ENCODE measurements at places on chromosomes 7 and 10.

DNA sequence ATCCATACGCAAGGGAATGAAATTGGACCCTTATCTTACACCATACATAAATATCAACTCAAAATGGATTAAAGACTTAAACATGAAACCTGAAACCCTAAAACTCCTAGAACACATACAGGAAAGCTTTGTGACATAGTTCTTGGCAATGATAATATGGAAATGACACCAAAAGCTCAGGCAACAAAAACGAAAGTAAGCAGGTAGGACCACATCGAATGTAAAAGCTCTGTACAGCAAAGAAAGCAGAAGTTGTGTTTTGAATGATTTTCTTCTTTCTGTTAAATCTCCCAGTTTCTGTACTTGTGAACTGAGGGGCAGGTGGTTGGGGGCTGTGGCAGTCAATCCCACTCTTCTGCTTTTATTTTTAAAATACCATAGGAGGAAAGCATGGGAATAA, 368.4 kb upstream of the PODXL start:
- no peak for DNase-seq

DNA sequence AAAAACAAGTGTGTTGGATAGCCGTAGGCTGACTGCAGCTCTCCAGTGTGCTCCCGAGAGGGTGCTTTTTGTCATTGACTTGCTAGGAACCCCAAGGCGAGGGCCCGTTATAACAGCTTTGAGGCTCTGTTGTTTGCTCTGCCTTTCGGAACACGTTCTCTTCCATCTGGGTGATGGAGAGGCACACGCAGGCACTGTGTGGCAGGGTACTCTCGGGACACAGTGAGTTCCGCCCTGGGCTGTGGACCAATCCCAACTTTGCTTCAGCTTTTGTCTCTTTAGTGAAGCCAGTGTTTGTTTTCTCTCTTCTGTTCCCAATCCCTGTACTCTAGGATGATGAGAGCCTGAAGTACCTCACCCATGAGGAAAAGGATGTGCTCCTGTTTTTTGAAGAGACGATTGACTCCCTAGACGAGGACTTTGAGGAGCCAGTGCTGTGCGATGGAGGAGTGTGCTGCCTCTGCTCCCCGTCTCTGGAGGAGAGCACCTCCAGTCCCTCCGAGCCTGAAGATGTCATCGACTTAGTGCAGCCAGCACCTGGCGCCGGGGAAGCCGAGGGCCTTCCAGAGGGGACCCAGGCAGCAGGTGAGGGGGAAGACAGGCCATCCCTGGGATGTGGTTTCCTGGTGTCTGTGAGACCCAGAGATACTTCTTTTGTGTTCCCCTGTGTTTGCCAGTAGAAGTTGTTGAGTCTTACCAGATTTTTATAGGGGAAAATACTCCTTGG, 43.2 kb downstream of the PROSER2 start:
- DNase-seq = no peak

- no peak for DNase-seq
These were observed 46.2 kb downstream of the MINDY4 start for GRCh38 chr7:30817371-30817767.

GRCh38 chr7:32070406-32071360, at the start of gene PDE1C:
Gene PDE1C (minus strand): TSS chr7:32070407.
- DNase-seq = no peak

GRCh38 chr10:117509573-117509972, 33.0 kb upstream of the EMX2 start:
- no peak for DNase-seq

DNA sequence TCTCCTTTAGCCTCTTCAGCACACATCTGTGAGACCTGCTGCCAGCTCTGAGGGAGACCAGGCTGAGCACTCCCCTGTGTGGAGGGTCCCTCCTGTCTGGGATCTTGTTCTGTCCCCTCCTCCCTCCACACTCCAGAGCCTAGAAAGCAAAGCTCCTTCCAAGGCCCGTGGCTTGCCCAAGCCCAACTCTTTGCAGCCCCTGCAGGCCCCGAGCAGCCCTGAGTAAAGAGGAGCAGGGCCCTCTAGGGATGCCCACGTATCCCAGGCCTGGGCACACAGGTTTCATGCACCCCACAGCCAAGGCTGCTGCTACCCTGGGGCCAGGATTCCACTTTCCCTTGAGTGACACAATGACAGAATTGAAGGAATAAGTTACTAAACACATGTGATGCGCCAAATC, 24.0 kb downstream of the COBL start:
- no peak for DNase-seq

GRCh38 chr10:74640134-74640921, 186.1 kb upstream of the KAT6B start:
- no peak for DNase-seq

DNA sequence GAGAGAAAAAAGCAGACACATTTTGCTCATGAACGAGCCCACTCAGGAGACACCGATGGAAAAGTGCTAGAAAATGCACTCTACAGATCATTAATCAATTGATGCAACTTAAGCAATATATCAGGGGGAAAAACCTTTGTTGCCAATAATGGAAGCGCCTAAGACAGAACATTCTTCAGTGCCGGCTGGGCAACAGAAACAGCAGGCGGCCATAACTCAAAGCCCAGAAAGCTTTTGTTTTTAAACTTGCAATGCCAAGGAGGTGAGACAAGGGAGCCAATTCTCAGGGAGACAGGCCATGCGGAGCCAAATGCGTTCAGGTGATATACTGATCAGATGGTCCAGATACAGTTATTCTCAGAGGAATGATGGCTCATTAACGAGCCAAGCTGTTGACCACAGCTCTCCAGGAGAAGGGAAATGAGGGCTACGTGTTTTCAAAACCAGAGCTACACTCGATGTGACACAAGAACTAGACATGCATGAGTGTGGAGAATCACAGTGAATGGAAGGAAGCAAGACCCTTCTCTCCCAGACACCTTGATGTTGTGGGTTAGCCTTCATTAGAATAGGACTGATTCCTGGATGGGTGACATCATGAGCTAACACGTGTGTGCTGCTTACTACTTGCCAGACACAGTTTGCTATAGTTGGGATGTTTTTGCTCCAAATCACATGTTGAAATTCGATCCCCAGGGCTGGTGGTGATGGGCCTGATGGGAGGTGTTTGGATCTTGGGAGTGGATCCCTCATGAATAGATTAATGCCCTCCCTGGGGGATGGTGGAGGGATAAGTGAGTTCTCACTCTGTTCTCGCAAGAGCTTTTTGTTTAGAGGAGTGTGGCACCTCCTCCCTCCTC, 79.1 kb upstream of the KCNMA1 start:
- no peak for DNase-seq

DNA sequence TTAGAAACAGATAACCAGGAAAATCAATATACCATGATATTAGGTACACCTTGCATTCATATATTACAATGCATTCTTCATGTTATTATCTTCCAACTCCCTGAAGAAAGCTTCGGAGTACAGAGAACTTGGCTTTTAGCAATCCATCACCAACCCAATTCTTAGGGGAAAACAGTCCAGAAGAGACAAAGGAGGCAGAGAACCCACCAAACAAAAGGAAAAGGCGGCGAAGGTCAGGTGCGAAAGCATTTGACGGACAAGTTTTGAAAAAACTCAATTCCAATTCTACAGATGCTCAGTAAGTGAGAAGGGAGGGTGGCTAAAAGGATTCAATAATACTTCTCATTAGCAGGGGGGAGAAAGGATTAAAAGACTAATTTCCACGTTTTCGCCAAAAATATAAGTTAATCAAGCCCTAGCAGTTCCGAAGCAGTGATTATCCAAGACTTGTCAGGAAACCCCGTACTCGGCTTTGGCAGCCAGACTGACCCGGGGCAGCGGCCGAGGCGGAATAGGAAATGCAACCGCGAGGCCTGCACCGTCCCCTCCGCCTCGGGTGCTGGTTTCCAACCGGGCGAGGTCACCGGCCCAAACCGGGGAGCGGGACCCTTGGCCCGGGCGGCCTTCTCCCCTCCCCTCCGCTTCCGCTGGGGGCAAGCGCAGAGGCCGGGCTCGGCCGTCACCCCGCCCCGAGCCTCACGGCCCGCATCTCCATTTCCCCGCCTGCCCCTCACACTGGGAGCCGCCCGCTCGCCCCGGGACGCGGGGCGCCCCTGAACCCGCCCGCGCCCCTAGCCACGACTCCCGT, 747 bp downstream of the GDI2 start:
- no peak for DNase-seq

DNA sequence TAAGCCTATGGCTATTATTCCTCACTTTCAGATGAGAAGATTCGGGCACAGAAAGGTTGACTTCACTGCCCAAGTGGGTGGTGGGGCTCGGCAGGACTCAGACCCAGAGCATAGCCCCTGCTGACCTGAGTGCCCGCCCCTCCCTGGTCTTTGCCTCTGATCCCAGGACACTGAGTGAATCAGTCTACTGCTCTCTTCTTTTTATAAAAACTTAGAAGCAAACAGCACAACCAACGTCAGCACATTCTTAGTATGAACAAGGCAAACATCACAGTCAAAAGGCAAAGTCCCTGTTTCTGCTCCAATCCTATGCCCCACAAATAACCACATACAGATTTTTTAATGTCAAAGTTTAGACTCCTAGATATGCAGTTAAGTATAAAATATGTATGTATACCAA, 237.8 kb downstream of the ZMYND11 start:
- DNase-seq = no peak

GRCh38 chr10:132003282-132003924, 21.7 kb upstream of the BNIP3 start:
- no peak for DNase-seq

DNA sequence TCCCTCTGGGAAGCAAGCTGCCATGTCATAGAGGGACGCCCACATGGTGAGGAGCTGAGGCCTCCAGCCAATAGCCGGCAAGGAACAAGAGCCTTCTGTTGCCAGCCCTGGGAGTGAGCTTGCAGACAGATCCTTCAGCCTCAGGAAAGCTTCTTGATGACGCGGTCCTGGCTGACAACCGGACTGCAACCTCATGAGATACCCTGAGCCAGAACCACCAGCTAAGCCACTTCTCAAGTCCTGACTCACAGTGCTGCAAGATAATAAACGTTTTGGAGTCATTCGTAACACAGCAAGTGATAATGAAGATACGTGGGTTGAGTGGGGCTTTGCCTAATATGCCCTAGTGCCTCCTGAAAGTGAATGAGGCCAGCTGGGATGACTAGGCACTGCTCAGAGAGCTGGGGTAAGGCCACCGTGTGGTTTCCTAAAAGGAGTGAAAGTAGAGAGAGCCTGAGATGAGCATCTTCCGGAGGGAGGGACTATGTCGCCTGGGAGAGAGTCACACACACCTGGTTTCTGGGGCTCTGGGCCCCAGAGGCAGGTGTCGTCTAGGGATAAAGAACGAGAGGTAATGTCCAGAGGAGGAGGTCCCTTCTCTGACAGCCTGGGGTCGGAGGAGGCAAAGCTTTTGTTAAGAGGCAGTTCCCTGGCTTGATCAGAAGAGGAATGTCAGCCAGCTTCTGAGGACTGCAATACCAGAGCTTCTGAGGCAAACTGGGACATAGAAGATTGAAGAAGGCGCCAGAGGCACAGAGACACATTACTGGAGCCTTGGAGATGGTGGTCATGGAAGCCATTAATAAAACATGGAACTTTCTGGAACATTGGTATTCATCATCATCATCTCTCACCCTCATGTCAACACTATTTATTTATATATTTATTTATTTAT, 53.6 kb downstream of the PYROXD2 start:
- no peak for DNase-seq

DNA sequence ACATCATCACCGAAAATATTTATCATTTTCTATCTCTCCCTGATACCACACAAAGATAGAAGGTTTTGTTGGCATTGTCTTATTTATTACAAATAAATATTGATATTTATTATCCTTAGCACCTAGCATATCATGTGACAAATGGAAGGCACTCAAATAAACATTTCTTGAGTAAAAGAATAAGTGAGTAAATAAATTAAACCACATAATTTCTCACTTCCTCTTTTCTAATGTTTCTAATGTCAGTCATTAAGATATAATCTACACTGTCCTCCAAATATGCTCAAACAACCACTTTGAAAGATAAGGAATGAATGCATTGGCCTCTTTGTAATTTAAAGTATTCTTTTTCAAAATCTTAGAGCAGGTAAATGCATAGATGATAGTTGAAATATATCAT, 1027.8 kb upstream of the LRRTM3 start:
- DNase-seq = no peak

DNA sequence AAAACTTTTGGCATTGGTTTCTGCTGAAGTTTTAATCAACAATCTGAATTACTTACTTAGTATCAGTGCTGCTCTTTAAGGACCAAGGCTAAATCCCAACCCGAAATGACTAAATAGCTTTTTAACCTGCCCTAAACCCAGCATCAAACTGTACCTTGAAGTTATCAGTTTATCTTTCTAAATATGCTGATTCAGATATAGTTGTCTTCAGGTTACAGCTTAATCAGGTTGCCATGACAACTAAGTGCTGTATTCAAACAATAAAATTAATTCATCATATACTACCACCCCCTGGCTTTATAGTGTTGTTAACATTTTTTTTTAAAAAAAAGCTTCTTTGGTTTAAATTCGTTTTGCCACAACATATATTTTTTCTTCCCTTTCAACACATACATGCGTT, 239.6 kb downstream of the TWIST1 start:
- DNase-seq = no peak

- no peak for DNase-seq
These were observed 54.0 kb downstream of the IFIT5 start for GRCh38 chr10:89468191-89468965.

DNA sequence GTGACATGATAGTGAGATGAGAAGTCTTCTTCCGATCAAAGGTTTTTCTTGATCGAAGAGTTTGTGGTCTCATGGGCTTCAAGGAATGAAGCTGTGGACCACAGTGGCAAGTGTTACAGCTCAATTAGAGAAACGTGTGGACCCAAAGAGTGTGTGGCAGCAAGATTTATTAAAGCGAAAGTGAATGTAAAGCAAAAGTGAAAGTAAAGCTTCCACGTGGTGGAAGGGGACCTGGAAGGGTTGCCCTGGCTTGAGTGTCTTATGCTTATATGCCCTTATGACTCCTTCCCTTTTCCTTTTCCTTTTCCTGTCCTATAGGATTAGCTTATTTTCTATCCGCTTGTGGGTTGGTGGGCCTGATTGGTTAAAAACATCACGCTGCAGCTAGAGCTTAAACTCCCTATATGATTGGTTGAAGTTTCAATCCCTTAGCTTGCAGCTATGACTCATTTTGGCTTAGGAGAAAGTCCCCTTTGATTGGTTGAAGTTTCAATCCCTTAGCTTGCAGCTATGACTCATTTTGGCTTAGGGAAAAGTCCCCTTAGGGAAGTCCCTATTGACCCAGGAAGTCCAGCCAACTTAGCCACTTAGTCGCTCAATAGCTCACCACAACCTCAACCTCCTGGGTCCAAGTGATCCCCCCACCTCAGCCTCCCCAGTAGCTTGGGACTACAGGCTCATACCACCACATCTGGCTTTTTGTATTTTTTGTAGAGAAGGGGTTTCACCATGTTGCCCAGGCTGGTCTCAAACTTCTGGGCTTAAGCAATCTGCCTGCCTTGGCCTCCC, 34.7 kb downstream of the MRPS24 start:
- DNase-seq = peak; percentile 1

- DNase-seq = no peak
These were observed 37.4 kb downstream of the BLNK start for GRCh38 chr10:96233959-96234358.

DNA sequence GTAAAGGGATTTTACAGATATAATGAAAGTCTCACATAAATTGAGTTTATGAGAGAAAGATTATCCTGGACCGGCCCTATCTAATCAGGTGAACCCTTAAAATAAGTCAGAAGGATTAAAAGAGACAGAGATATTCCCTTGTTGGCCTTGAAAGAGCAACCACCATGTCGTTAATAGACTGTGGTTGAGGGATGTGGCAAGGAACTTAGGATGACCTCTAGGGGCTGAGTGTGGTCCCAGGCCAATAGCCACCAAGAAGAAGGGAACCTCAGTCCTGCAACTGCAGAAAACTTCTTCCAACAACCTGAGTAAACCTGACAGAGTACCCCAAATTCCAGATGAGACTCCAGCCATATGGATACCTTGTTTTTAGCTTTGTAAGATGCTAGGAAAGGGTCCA, 121.5 kb downstream of the POLR1F start:
- no peak for DNase-seq
